ENCODE measurements at places on chromosomes 3 and 15.

DNA sequence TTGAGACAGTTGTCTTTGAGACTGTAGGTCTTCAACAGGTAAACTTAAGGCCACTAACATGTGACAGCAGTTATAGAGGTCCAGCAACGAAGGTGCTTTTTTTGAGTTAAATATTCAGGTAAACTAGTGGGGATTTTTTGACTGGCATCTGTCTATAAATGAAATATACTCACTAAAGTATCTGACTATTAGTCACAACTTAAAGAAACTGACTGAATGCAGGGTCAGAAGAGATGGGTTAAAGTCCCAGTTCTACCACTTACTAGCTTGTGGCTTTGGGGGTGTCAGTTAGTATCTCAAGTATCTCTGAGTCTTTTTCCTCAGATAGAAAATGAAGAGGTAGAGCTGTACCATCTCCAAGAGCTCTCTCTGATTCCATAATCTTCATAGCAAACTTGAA lies 18.0 kb downstream of the MIX23 start:
- DNase-seq = no peak

DNA sequence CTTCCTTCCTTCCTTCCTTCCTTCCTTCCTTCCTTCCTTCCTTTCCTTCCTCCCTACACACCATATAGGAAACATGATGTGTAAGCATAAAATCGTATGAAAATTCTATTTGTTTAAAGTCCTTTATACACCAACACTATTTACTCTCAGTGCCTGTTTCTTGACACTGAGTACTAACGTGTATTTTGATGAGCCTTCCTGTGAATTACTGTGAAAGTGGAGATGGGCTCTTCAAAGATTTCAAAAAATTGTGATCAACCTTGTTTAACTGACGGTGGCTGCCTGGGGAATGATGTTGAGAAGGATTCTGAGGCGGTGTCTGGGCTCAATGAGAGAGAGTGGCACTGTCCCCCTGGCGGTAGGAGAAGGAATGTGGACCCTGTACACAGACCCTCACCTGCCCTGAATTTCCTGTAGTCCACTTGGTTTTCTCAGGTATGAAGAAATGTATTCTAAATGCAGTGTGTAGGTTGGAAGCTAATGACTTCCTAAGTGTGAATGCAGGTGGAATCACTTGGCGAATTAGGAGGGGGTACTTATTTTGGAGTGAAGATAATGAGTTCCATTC lies 237.9 kb downstream of the GAP43 start:
- no peak for DNase-seq

- DNase-seq = no peak
Measured at GRCh38 chr15:48604567-48604966, 40.9 kb downstream of the FBN1 start.

GRCh38 chr3:99686955-99687612 lies 48.7 kb downstream of the COL8A1 start:
- DNase-seq = no peak

- DNase-seq = no peak
Measured at GRCh38 chr15:48751595-48751994, 59.3 kb downstream of the CEP152 start.

GRCh38 chr3:181418233-181418632 lies 293.5 kb upstream of the SOX2 start:
- no peak for DNase-seq

DNA sequence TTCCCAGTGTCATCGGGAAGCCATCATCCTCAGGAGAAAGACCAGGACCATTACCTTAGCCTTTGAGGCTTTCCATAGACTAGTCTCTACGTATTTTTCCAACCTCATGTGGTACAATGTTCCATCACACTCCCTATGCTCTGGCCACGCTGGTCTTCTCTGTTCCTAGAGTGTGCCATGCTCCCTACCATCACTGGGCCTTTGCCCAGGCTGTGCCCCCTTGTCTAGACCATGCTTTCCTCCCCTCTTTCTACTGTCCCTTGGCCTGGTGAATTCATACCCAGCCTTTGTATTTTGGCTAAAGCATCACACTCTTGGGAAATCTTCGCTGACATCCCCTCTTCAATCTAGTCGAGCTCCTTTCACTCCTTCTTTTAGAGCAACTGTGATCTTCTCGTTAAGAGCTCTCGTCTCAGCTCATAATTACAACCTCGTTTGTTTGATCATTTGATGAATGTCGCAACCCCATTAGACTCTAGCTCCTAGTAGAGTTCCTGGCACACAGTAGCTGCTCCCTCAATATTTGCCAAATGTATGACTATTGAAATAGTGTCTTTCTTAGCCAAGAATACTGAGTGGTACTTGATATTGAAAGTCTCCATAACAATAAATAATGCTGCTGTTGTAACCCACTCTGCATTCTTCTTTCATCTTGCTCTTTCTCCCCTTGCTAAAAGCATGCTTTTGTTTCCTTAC lies 100.2 kb upstream of the FAM3D start:
- no peak for DNase-seq

- DNase-seq = no peak
Measured at GRCh38 chr3:186979852-186980251, 49.5 kb downstream of the ST6GAL1 start.

DNA sequence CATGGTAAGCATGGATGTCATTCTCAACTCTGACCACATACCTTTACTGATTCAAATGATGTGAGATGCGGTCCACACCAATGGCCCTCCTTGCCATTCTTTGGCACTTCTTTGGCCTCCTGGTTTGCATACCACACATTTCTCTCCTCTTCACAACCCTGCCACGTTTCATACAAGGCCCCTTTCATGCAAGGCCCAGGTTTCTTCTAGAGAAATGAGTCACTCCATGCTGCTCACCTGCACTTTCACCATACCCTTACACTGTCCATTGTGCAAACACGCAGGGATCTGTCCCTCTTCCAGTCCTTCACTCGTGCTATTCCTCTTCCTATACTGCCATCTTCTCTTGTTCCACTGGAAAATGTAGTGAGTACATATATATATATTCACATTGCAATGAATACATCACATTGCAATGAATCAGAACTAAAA lies 24.4 kb upstream of the SLC24A5 start:
- DNase-seq = peak; percentile 68

DNA sequence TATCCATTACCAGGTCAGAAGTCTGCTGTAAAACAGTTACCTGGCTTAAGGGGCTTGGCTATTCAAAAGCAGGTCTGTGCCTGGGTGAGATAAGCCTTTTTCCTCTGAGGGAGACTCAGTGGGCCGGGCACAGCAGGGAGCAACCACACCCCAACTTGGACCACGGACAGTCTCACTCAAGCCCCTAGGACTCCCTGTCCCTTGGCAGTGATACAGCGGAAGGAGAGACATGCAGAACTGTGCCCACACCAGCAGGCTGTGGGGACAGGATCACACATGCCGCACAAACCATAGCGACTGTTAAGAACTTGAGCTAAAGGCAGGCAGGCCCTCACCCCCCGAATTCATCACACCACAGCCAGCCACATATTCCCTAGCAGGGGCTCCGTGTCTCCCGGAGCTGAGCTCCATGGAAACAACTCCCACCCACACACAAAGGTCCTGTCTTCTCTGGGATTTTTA lies 2.8 kb upstream of the GP5 start:
- no peak for DNase-seq

DNA sequence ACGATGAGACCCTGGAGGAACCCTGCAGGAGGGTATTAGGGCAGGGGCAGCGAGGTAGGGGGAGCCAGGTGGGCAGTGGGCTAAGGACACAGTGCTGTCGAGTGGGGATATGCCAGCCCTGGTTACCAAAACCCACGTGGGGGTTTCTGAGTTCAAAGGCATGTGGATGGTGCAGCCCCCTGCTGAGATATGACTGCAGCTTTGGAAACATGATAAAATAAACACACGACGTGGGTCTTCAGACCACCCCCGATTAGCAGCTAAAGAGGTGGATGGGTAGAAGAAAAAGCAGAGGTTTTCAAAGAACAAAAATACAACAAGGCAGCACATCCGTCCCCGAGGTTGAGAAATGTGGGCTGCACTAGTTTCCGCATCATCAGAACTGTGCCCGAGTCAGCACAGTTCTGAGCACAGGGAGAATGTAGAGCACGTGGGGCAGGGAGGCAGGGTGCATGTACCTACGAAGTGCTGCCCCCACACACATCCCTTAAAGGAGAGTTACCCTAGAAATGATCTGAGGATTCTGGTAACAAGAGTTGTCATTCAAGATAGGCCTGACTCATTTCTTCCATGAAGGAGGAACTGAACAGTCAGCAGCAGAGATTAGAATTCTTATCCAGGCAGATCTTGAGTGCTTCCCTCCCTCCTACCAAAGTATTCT lies 121.3 kb downstream of the RPLP1 start:
- no peak for DNase-seq

GRCh38 chr15:42082141-42082540 lies 12.2 kb downstream of the PLA2G4D start:
- no peak for DNase-seq

DNA sequence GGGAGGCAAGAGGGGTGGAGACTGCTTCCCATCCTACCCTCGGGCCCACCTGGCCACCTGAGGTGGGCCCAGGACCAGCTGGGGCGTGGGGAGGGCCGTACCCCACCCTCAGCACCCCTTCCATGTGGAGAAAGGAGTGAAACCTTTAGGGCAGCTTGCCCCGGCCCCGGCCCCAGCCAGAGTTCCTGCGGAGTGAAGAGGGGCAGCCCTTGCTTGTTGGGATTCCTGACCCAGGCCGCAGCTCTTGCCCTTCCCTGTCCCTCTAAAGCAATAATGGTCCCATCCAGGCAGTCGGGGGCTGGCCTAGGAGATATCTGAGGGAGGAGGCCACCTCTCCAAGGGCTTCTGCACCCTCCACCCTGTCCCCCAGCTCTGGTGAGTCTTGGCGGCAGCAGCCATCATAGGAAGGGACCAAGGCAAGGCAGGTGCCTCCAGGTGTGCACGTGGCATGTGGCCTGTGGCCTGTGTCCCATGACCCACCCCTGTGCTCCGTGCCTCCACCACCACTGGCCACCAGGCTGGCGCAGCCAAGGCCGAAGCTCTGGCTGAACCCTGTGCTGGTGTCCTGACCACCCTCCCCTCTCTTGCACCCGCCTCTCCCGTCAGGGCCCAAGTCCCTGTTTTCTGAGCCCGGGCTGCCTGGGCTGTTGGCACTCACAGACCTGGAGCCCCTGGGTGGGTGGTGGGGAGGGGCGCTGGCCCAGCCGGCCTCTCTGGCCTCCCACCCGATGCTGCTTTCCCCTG lies 2.2 kb upstream of the FES start:
- no peak for DNase-seq

DNA sequence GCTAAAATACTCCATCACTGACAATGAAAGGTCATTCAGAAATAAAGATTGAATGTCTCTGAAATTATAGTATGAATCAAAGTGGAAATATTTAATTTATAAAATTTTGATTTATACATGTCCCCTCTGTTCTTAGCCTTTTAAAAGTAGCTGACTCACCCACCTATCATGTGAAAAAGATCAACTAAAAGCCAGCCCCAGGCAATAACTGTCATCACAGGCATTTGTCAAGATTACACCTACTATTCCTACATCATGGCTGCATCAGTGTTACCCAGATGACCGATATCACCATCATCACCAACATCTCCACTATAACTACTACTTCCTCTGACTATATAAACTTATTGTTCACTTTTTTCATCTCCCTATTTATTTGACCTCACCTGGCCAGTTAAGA lies 14.3 kb upstream of the PIK3R4 start:
- DNase-seq = no peak

GRCh38 chr3:50627407-50628051 lies 10.6 kb downstream of the MAPKAPK3 start:
- no peak for DNase-seq

DNA sequence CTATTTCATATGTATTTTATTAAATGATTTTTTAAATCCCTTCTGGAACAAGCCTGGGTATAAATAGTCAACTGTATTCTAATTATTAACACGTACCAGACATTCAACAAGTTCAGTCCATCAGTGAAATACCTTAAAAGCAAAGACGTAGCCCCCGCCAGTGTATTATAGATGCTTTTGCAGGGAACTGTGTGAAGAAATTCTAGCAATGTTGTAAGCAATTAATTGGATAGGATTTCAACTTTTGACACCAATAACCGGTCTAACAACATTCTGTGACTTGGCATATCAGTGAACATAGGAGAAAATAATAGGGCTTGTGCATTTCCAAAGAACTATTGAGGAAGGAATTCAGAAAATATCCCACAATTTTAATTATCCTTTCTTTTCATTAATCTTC lies 67.2 kb upstream of the TGFBR2 start:
- DNase-seq = no peak

- DNase-seq = no peak
Measured at GRCh38 chr3:150975992-150976368, 3.5 kb upstream of the CLRN1 start.

- no peak for DNase-seq
Measured at GRCh38 chr15:63509056-63509954, 4.9 kb downstream of the USP3 start.

GRCh38 chr3:183991403-183991802 lies 26.3 kb downstream of the ABCC5 start:
- no peak for DNase-seq

GRCh38 chr3:48591886-48592518 lies 3.1 kb downstream of the COL7A1 start:
- DNase-seq = no peak

DNA sequence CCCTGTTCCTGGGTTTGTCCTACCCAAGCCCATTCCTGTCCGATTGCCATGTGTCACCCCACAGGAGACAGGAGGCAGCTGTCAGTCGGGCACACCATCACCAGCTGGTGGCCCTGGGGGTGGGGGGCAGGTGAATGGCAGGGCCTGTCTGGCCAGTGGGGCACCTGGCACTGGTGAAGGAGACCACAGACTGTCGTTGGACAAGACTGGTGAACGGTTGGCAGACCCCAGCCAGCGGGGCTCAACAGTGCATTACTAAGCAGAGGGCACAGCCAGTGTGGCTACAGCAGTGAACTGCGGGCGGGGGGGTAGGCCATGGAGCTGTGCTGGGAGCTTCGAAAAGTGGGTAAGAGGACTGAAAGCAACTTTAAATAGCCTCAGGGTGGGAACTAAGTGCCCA lies 2.1 kb downstream of the SEMA7A start:
- no peak for DNase-seq

GRCh38 chr3:122052968-122053367 lies 2.2 kb upstream of the CD86 start:
- no peak for DNase-seq

DNA sequence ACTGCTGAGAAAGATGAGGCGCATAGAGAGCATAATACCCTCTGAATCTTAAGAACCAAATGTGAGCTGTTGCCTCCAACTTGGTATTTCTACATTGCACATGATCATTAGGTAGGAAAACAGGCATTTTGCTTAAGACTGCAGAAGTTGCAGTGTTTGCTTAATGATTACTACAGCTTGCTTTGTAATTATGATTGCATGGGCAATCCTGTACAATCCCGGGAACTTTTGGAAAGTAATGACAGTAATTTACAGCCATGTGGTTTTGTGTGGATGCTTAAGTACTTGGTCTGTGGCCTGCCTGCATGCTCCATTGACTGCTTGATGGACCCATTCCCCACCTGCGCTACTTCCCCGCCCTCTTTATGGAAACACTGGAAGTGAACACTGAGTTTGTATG lies 301.1 kb downstream of the DIPK2A start:
- no peak for DNase-seq
